ELF-1 (cell line): ENCODE measurements at places on chromosomes 12 and 14.

DNA sequence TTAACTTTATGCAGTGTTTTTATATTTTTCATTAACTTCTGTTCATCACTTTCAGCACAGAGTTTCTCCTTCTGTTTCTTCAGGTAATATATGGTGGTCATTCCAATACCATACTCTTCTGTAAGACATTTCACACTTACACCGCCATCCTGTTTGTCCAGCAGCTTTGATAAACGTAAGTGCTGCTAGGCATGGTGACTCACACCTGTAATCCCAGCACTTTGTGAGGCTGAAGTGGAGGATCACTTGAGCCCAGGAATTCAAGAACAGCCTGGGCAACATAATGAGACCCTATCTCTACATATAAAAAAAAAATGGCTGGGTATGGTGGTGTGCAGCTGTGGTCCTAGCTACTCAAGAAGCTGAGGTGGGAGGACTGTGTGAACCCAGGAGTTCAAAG is 55.8 kb downstream of the EXOC5 start:
- DNase-seq, result no peak

- DNase-seq, result no peak
Measured at GRCh38 chr12:59408431-59408830, 187.4 kb upstream of the SLC16A7 start.

DNA sequence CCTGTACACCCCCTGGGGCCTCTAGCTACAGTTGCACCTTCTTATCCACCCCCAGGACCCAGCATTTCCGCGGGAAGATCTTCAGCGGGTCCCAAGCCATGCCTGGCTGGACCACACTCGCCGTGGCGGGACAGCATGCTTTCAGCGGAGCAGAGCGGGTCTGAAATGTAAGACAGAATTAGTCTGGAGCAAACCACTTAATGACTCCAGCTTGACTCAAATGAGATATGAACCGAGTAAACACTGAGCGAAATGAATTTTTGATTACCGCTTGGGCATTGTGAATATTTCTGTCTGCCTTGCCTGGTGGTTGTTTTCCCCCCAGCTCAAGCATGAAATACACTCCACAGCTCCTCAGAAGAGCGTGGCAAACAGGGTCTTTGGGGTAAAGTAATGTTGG is 60.8 kb downstream of the SLC24A4 start:
- no peak for DNase-seq

DNA sequence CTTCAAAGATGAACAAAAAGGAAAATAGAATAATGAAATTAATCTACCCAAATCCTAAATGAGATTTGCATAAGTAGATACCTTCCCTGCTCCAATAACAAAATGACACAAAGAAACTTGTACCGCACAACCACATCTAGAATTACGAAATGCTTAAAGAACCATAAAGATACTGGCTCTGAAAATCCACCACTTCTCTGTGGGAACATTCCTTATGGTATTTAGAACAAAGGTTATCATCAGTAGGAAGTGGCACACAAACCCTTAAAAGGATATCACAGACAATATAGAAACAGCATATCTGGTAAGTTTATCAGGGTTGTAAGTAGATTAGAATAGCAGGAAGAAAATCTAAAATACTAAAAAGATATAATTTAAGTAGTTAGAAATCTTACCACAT is 11.6 kb downstream of the IAPP start:
- DNase-seq, result no peak
